EL (cell line): ENCODE measurements at places on chromosomes 16 and 17.

DNA sequence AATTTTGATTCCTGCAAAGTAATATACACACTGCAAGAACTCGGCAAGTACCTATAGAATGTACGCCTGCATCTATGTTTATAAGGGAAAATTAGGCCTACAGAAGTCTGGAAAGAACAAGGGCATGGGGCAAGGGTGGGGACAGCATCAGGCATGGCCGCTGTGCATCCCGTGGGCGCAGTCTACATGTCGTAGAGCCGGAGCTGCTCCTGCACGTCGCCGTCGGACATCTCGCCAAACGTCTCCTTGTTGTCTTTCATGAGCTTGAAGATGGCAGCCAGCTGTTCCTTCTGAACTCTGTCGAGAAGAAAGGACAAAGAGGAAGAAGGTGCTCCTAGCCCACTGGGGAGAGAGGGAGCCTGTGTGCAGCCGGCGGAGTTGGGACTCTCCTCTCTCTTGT is 33.4 kb downstream of the MXRA7 start:
- no peak for DNase-seq

GRCh38 chr16:30409125-30410060 is 2.0 kb downstream of the ZNF771 start:
- DNase-seq: peak; percentile 86

DNA sequence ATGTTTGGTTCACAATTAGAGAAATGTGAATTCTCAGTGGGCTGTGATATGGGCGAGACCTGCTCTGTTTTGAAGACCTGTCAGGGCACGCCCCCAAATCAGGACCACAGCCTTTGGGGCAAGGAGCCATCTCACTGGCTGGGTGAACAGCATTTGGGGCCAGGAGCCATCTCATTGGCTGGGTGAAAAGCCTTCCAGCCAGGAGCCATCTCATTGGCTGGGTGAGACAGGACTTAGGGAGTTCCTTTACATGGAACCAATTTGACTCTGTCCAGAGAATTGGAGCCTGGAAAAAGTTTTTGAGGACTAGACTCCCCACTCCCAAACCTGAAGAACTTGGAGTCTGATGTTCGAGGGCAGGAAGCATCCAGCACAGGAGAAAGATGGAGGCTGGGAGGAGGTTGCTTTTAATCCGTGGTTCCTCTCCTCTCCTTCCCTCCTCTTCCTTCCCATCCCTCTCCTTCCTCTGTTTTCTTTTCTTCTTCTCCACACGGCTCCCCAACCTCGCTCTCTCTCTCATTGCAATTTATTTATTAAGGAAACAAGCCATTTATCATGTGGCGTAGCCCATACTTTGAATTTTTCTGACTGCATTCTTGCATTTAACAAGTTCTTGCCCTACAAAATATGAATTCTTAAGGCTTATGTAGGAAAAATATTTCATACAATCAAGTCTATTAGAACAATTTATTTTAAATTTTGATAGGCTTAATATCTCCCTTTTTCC is 19.7 kb downstream of the FOXL1 start:
- DNase-seq: peak; percentile 31

DNA sequence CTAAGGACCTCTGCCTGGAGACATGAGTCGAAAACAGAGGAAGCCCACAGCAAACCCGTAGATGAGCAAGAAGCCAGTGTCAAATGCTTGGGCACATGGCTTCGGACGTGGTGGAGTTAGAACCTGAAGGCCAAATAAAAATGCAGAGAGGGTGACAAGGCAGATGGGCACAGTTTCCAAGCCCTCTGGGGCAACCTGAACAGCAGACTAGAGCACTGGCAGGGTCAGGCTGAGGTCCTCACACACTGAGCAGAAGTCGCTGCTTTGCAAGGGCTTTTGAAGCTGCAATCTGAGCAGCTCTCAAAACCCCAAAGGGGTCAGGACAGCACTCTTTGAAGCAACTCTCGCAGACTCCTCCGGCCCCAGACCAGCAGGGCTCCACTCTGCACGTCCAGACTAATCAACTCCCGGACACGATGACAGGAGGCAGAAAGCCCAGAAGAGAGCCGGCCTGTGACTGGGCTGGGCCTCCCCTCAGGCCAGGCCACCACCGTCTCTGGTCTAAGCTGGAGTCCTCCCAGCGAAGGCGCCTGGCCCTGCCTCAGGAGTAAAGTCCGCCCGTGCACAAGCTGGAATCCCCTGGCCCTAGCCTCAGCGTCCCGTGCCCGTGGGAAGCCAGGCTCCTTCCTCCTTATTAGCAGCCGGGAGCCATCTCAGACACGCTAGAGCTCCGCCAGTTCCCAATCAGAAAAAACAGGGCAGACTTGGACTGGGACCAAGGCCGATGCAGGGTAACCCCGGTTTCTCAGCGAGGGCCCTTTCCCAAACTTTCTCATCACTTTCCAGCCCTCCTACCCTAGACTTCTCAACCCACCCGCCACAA is 924 bp downstream of the SMARCD2 start:
- peak; percentile 50 for DNase-seq

DNA sequence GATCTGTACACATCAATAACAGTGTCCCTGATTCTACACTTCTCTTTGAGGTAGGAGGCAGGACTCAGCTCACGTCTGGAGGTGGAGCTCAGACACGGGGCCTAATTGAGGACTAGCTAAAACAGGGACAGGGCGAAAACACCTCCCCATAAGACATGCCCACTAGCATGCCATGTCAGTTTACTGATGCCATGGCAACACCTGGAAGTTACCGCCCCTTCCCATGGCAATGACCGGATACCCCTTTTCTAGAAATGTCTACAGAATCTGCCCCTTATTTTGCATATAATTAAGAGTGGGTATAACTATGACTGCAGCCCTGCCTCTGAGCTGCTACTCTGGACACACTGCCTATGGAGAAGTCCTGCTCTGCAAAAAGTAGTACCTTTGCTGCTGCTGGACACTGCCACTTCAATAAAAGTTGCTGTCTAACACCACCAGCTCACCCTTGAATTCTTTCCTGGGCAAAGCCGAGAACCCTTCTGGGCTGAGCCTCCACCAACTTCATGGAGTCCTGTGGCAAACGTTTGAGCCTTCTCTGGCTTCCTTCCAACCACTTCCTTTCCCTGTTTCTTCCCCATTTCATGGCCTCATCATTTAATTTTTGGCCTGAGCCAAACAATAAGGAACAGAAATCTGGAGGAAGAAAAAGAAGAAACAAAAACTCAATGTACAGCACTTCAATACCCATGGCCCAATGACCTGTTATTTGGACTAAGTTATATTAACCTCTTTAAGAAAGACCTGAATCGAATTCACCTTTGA is 21.0 kb downstream of the PHB1 start:
- no peak for DNase-seq

GRCh38 chr17:82781894-82782274 is 30.0 kb downstream of the TBCD start:
- peak; percentile 69 for DNase-seq

- no peak for DNase-seq
Observed at GRCh38 chr17:27153005-27153404, 140.9 kb upstream of the WSB1 start.

- no peak for DNase-seq
Observed at GRCh38 chr16:75965504-75966374, 239.4 kb upstream of the CPHXL start.

DNA sequence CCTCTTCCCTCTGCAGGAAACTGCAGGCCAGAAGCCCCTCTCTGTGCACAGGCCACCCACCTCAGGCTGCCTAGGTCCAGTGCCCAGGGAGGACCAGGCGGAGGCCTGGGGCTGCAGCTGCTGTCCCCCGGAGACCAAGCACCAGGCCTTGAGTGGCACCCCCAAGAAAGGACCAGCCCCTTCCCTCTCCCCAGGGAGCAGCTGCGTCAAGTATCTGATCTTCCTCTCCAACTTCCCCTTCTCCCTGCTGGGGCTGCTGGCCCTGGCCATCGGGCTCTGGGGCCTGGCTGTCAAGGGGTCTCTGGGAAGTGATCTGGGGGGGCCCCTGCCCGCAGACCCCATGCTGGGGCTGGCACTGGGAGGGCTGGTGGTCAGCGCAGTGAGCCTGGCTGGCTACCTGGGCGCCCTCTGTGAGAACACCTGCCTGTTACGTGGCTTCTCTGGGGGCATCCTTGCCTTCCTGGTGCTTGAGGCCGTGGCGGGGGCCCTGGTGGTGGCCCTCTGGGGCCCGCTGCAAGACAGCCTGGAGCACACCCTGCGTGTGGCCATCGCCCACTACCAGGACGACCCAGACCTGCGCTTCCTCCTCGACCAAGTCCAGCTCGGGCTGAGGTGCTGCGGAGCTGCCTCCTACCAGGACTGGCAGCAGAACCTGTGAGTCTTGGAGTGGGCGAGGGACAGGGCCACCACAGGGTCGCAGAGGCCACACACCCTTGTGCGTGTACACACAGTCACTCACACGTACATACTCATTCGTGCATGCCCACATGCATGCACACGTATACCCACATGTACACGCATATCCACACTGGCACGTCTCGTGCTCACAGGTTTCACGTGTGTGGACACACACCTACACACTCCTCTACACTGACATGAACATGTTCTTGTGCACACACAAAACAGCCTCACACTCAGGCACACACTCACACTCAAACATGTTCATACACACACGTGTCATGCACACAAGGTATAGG is 8.3 kb downstream of the TSPAN10 start:
- DNase-seq: no peak

GRCh38 chr16:68696514-68696913 is 40.6 kb upstream of the CDH1 start:
- no peak for DNase-seq

GRCh38 chr17:77245162-77245926 is 104.6 kb downstream of the SEC14L1 start:
- no peak for DNase-seq

DNA sequence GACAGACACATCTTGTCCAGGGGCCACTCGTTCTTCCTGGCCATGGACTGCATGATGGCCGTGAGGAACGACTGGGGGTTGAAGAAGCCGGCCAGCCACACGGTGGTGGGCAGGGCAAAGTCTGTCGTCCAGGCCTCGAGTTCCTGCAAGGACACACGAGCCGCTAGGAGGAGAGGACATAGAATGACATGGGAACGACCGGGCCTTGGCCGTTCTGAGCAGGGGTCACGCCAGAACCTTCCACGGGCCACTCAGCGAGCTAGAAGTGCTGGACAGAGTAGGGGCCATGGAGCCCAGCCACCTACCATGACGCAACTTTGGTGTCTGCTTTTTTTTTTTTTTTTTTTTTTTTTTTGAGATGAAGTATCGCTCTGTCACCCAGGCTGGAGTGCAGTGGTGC is 47.0 kb downstream of the PGS1 start:
- DNase-seq: no peak

DNA sequence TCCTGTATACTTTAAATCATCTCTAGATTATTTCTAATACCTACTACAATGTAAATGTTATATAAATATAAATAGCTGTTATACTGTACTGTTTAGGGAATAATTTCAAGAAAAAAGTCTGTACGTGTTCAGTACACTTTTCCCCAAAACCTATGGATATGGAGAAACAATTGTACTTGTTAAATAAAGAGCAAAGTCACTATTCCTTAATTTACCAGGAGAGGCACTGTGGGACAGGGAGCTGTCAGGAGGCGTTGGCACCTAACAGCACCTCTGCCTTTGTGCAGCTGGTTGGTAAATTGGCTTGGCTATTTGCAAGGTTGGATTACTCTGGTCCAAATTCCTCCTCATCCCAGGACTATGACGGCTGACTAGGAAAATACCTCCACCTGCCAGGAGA is 28.0 kb downstream of the CRHR1 start:
- no peak for DNase-seq

DNA sequence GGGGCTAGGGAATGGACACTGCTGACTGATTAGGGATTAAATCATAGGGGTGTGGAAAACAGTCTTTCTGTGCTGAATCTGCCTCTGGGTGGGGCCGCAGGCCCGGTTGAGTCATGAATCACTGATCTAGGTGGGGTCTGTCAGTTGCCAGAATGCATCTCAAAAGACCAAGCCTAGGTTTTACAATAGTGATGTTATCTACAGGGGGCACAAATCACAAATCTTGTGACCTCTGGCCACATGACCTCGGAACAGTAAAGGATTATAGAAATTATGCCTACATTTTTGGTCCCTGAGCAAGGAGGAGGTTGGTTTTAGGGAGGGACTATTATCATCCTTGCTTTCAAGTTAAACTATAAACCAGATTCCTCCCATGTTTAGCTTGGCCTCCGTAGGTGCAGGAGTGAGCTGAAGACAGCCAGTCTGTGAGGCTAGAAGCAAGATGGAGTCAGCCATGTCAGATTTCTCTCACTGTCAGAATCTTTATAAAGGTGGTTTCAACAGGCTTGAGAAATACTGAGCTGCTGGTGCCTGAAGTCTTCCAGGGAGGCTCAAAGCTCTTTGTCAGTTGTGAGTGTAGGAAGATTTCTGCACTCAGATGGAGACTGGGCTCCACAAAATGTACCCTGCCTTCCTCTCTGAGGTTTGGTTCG is 12.9 kb downstream of the GNGT2 start:
- peak; percentile 14 for DNase-seq

DNA sequence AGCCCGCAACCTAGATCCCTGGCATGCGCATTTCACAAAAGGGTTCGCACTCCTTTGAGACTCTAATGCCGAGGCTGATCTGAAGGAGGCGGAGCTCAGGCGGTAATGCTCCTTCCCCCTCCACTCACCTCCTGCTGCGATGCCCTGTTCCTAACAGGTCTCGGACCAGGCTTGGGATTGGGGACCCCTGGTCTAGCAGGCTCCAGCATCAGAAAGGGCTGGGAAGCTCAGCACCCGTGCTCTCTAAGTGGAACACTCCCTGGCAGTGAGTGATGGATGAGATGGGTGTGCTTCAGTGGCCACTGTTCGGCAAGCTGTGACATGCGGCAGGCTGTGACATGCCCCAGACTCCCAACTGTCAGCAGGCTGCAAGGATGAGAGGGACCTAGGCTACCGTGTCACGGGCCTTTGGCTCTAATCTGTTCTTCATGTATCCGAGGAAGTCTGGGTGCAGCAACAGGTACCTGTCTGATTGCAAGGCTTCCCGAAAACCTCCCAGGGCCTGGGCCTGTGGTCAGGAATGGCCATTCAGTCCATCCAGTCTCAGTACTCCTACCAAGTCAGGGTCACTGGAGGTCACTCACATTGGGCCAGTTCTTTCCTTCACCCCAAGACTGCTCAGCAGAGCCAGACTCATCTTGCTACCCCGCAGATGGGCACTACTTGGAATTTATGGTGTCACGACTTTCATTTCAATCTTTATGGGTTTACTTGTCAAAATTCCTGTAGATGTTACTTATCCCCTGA is 1.3 kb upstream of the ST6GALNAC2 start:
- no peak for DNase-seq

- no peak for DNase-seq
Observed at GRCh38 chr16:72922714-72923113, 125.2 kb downstream of the ZFHX3 start.

DNA sequence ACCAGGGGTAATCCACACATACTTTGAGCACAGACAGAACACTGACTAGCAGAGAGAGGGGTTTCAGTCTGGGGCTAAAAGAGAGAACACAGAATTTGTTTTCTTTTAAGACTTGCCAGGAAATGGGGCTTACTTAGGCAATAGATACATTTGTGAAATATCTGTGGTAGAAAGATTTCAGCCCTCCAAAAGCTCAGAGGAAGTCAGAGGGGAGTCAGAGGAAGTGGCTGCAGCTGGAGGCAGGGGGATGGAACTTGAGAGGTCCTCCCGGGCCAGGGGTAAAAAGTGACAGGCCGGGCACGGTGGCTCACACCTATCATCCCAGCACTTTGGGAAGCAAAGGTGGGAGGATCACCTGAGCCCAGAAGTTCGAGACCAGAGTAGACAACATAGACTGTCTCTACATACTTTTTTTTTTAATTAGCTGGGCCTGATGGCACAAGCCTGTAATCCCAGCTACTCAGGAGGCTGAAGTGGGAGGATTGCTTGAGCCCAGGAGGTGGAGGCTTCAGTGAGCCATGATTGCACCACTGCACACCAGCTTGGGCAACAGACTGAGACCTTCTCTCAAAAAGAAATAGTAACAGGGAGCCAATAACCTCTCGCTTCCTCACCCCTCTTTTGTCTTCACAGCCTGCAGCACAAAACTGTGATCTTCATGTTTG is 49.9 kb downstream of the NLRC5 start:
- peak; percentile 66 for DNase-seq
